Neural crest cell (in vitro differentiated cells): ENCODE measurements at places on chromosomes 13 and 19. TPM values are rescaled to one million over a fixed set of nuclear protein-coding genes. Genes with fewer than 3 reads are reported as not detected.

Gene ZNF730
- 26.2 and 27.7 TPM in 2 replicates for total RNA-seq

Gene ZNF285
- 9.2 and 10.8 TPM in 2 replicates for total RNA-seq

Gene C19orf33
- not detected in 2 replicates for total RNA-seq

Gene VSTM1
- not detected in 2 replicates for total RNA-seq

Gene NOTCH3
- total RNA-seq, result 125 and 127 TPM in 2 replicates

Gene KIR2DL3
- not detected in 2 replicates for total RNA-seq

Gene GDF15
- 1.2 TPM in 2 replicates for total RNA-seq

Gene CRLF1
- total RNA-seq, result 0.68 and 1.5 TPM in 2 replicates

Gene ZNF460
- total RNA-seq, result 58.5 and 59.1 TPM in 2 replicates

Gene MED26
- 11.7 and 11.8 TPM in 2 replicates for total RNA-seq

Gene ACER1
- not detected in 2 replicates for total RNA-seq

Gene NEK3
- total RNA-seq, result 26.6 and 27.5 TPM in 2 replicates

Gene SLC6A16
- total RNA-seq, result 7.4 and 9.4 TPM in 2 replicates

Gene FXYD7
- total RNA-seq, result 1.1 and 1.4 TPM in 2 replicates

Gene ZFP36
- 4.0 TPM in 2 replicates for total RNA-seq

Gene IGFL3
- not detected in 2 replicates for total RNA-seq

Gene S1PR5
- total RNA-seq, result 0.79 and 1.1 TPM in 2 replicates

Gene SLAIN1
- total RNA-seq, result 38.7 and 43.3 TPM in 2 replicates

Gene ELSPBP1
- not detected in 2 replicates for total RNA-seq

Gene LILRB1
- not detected in 2 replicates for total RNA-seq

Gene TMEM150B
- not detected in 2 replicates for total RNA-seq

Gene KCTD15
- 58.3 and 59.1 TPM in 2 replicates for total RNA-seq

Gene ZNF724
- 36.7 and 38.5 TPM in 2 replicates for total RNA-seq

Gene ZNF284
- total RNA-seq, result 4.5 TPM in 2 replicates

Gene ZNF493
- 22.3 and 22.4 TPM in 2 replicates for total RNA-seq

Gene ADAMTSL5
- total RNA-seq, result not detected in 2 replicates

Gene DCT
- 0.12 and 0.43 TPM in 2 replicates for total RNA-seq

Gene OR7C1
- total RNA-seq, result not detected in 2 replicates

Gene CAPN12
- not detected in 2 replicates for total RNA-seq
